Esophagus squamous epithelium (tissue), 5 donors: ENCODE measurements at places on chromosomes 11 and 22.

- DNase-seq = no peak
Observed at GRCh38 chr22:47806894-47807293, 1044.4 kb downstream of the TBC1D22A start.

- DNase-seq = no peak
Observed at GRCh38 chr11:35905646-35906276, 38.1 kb upstream of the LDLRAD3 start.

DNA sequence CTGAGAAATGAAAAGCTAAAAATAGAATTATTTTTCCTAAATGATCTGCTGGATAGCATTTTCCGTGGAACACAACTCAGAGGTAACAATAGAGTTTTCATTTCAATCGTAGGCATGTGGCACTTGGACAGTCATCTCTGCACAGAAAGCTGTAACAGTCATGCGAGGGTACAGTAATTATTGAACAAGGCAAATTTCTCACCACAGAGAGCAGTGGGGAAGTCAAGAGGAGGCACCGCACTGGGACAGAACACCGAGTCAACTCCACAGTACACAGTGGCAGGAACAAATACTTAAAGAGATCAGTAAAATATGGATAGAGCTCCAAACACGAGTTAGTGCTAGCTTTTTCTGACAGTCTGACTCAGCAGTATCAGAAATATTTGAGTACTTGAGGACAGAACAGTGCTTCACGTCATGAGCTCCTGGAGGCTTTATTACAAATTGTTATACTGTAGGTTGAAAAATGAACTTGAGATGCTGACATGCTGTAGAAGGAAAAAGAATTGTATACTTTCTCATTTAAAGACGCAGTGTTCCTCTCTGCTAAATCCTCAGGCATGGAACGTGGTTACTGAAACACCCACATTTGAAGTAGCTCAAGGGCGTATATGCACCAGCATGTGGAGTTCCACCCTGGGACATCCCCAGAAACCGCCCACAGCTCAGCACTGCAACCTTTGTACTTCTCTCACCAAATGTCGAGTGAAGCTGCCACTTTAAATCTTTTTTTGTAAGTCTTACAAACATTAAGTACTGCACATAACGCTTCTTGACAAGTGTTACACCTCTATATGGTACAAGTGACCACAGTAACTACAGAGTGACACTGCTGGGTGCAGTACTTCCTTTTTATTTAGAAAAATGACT lies 27.4 kb upstream of the YPEL1 start:
- no peak for DNase-seq

DNA sequence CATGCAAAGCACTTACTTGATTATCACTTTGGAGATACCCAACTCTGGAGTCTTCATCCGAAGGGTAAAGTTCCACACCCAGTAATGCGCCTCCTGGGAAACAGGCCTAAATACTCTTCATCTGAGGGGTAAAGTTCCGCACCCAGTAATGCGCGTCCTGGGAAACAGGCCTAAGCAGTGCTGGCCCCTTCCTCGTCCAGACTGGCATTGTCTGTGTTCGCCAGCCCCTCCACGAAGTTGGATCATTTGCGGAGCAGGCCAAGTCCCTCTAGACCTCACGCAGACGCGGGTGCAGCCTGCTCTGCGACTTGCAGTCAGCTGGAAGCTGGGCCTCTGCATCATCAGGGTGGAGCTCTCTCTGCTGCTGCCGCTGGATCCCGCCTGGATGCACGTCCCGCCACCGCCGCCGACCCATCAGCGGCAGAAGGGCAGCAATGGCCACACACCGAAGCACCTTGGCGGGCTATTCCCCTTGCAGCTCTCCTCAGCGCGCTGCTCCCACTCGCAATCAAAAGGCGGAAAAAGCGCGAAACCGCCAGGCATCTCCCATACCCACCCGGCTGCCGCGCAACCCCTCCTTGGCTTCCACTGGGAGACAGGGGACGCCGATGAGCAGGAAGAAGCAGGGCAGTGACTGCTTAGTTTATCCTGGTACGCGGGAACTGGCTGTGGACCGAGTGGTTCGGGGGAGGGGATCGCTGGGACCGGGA lies 34.1 kb upstream of the GLYATL1 start:
- no peak for DNase-seq

DNA sequence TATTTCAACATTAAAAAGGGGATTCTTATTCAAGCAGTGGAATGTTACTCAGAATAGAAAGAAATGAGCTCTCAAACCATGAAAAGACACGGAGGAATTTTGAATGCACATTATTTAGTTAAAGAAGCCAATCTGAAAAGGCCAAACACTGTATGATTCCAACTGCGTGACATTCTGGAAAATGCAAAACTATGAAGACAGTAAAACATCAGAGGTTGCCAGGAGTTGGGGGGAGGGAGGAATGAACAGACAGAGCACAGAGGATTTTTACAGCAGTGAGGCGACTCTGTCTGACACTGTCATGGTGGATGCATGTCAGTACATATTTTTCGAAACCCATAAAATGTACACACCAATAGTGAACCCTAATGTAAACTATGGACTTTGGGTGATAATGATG lies 22.9 kb upstream of the THY1 start:
- DNase-seq = no peak
